ENCODE measurements at places on chromosomes 3 and 15.
A peak's percentile ranks its signal among the peaks of the same experiment; 100 is the strongest.

DNA sequence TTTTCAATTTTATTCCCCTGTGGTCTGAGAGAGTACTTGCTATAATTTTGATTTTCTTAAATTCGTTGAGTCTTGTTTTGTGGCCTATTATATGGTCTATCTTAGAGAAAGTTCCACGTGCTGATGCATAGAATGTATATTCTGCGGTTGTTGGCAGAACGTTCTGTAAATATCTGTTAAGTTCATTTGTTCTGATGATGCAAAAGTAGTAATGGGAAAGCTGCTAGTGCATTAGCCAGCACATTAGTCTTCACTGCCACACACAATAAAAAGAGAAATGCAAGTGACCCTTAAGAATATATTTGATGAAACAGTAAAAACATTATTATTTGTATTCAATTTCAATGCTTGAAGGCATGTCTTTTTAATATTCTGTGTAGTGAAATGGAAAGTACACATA is 84.8 kb downstream of the GTPBP8 start:
- no peak for DNase-seq

GRCh38 chr3:195246581-195246995 is 24.4 kb downstream of the XXYLT1 start:
- DNase-seq: no peak

DNA sequence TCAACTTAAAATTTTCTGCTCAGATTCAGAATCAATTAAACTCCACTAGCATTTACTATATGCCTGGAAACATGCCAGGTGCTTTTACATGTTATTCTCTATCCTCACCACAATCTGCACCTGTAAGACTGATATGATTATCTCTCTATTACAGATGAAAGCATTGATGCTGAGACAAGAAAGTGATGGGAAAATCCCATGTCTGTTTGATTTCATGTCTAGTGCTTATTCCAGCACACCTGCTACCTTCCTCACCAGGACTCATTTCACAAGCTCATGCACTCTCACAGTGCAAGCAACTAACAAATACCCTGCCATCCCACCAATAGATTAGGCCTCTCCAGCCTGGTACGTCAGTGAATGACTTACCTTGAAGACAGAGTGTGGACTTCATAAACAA is 25.0 kb upstream of the BCL6 start:
- DNase-seq: no peak

DNA sequence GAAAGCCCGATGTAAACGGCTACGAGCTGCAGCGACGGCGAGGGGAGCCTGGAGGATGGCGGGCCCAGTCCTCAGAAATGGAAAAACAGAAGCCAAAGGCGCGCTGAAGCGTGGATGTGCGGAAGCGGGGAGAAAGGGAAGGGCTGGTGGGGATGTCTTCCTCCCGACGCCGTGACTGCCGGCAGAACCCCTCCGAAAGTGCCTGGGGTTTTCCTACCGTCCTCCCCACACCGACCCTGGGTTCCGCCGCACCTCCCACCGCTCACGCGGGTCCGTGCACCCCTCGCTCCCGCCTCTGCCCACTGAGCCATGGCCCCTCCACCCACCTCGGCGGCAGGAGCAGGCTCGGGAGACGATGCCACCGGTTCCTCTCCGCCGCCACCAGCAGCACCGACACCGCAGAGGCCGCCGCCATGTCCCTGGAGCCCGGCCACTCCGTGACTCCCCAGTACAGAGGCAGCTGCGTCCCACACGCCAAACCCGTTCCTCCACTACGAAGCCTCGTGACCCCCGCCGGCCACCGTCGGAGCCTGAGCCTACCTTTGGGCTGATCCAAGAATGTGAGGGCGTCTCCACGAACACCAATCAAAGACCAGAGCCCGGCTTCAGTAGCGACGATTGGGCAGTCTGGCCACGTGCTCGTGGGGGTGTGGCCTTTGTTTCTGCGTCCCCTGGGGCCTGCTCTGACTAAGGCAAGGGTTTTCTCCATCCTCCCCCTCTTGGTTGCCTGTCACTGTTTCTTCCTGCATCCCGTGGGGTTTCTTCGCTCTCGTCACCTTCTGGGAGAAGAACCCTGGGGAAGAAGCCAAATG is at the start of gene MCCC1:
Gene MCCC1 (minus strand): TSS at position 471 of the 812 bp plus-strand sequence. CDS start 56 bp downstream, at position 415.
- DNase-seq: peak; percentile 41

DNA sequence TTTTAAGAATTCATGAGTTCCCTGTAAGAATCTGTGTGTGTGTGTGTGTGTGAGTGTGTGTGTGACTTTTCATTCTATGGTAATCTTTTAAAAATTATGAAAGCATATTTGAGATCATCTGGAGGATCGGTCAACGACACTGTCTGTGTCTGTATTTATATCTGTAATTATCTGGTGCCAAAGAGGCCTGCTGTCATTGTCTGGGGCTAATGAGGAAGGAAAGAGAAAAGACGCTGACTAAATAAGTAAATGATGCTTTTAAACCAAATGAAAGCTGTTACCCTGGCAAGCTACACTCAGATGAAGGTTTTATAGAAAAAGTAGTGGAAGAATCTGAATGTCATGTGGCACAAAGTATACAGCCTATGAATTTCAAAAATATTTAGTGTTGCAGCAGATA is 439.8 kb downstream of the RBMS3 start:
- DNase-seq: no peak

GRCh38 chr3:55639896-55640765 is 153.0 kb upstream of the WNT5A start:
- DNase-seq: no peak

GRCh38 chr15:98954411-98954810 is 53.2 kb downstream of the PGPEP1L start:
- DNase-seq: no peak

GRCh38 chr3:9206287-9206686 is 43.2 kb downstream of the SRGAP3 start:
- no peak for DNase-seq

- DNase-seq: no peak
These were observed 7.7 kb downstream of the CHAC1 start for GRCh38 chr15:40960925-40961324.

- DNase-seq: no peak
These were observed 75.8 kb upstream of the LEKR1 start for GRCh38 chr3:156750191-156750873.

DNA sequence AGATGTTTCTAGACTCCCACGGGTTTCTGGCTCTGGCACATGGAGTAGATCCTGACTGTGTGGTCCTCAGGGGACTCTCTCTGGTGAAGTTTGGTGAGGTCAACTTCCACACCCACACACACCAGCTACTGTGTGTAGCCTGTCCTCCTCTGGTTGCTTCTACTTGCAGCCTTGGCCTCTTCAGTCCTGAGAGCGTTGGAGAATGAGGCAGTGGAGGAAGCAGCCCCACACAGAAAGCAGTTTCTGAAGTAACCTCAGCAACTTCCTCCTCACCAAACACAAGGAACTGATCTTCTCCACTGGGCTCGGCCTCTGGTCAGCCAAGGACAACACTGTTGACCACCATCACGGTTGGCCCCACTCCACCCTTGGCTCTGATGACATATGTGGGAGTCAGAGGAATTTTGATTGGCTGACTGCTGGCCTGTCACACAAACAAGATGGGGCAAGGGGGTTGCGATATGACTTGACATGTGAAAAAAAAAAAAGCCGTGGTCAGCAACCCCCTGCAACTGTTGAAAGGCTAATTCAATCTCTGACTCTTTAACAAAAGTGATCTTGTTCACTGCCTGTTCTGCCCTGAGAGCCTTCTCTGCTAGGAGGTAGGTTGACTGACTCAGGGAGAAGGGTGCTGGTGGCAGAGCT is 19.6 kb downstream of the CD86 start:
- DNase-seq: no peak
